ENCODE measurements at places on chromosomes 2 and 18.
A peak's percentile ranks its signal among the peaks of the same experiment; 100 is the strongest.

GRCh38 chr2:54084600-54084999 lies 30.8 kb upstream of the ACYP2 start:
- no peak for DNase-seq

DNA sequence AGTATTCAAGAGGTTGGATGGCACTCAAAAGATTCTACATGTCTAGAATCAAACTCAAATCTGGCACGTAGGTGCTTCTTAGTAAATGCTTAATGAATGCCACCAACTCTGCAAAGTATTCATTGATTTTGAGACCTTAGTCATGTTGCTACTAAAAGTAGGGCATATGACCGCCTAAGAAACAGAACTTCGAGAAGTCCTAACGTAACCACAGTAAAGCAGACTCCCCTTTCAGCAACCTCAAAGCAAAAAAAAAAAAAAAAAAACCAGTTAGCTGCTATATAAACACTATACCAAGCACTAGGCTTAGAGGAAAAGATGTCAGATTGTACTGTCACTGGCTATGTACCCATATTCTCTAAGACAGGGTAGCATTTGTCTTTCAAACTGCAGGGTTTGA lies 33.9 kb downstream of the PTCD3 start:
- DNase-seq, result no peak

- no peak for DNase-seq
These were observed 389.6 kb downstream of the TGIF1 start for GRCh38 chr18:3839581-3839981.

DNA sequence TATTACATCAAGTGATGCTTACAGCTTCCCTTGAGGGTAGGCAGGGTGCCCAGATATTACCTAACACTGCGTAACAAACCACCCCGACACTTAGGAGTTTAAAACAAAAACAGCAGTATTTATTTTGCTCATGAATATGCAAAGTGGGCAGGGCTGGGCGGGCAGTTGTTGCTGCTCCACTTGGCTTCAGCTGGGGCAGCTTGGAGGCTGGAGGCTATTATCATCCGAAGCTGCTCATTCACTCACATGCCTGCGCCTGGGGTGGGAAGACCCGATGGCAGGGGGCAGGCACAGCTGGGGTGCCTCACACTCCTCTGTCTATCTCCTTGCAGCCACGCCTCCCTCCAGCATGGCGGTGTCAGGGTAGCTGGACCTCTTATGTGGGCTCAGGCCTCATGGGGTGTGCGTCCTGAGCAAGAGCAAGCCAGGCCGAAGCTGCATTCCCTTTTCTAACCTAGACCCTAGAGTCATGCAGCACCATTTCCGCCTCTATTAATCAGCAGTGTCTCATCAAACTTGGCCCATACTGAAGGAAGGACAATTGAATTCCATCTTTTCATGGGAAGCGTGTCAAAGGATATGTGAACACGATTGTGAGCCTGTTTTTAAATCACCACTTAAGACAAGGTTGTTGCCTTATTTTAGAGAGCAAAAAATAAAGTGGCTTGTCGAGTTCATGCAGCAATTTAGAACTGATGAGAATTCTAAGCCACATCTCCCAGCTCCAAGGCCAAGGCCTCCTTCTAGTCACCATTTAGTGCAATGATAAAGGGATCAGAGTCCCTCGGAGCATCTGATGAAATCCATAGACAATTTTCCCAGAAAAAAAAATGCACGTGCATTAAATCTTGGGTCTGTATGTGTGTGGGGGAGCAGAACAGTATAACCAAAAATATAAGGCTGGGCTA lies 54.9 kb downstream of the SDC1 start:
- DNase-seq, result no peak

DNA sequence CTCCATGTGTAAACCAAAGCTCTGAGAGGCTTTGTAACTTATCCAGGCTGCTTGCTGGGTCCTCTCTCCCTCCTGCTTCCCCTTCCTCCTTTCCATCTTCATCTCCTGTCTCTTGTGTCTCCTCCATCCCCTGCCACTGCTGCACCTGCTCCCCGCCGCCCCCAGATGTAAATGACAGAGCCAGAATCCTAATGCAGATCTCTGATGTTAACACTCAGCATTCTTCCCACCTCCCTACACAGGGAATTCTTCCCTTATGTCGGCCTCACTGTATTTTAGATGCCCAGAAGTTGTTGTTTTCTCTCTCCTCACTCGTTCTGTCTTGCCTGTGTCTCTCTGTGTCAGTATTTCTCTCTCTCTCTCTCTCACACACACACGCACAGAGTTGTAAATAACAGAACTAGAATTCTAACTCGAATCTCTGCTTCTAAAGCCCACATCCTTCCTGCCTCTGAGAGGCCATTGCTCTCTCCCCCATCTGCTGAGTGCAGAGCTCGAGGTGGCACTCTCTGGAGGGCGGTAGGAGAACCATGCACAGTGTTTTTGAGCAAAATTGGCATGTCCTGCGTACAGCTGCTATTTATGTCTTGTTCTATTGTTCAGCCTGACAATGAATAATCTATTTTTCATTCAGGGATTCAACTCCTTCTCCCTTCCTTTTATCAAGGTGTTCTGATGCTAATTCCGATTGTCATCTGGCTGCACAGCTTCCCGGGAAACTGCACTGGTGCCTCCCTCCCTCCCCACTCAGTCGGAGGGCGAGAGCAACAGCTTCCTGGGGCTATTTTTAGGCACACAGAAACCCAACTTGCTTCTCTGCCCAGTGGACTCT lies 219.9 kb downstream of the SH3RF3 start:
- DNase-seq, result no peak

DNA sequence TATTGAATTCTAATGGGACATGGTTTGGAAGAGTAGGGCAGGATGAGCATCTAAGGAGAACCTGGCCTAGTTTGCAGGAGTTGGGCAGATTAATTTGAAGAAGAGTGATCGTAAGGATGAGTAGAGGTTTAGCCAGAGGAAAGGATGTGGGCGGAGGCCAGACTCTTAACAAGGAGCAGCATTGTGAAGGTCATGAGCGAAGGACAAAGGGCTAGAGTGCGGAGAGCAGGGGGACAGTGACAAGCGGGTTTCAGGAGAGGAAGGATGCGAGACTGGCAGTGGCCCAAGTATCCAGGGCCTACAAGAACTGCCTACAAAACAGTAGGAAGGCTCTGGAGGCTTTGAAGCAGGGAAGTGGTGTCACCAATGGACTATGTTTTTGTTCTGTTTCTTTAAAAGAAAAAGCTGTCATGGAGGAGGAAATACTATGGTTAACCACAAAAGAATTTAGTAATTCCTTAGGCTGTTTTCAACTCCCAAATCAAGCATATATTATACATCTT lies 20.1 kb downstream of the SLC66A3 start:
- no peak for DNase-seq

GRCh38 chr2:29054430-29054829 lies 19.9 kb downstream of the PCARE start:
- DNase-seq, result no peak

DNA sequence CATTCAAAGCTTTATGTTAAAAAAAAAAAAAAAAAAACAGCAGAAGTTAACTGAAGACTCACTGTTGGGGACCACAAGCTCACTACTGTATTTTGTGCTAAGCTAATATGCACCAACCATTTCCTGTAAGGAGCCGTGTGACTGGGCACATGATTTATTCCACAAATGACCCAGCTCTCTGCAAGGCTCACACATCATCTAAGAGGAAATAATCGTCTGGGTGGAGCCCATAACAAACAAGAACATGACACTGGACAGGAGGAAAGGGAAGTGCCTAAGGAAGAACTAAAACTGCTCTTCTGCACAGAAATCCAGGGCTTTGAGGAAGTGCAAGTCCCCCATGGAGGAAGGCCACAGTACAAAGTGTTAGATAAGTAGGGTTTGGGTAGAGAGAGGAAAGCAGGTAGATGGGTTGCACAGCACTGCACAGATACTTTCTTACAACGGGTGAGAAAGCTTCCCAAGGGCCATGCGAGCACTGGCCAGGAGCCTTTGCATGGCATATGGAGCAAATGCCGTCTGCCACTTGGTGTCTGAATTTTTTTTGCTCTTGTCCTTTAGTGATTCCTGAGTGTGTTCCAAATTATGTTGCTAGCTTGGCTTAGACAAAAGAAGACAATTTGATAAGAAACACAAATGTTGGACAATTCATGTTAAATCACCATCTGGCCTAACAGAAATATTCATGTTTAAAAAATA lies 24.4 kb downstream of the NFE2L2 start:
- peak; percentile 58 for DNase-seq

- DNase-seq, result peak; percentile 51
These were observed 447.5 kb upstream of the SLC14A2 start for GRCh38 chr18:45167631-45168280.

GRCh38 chr2:54956111-54956627 lies 94.1 kb downstream of the RTN4 start:
- DNase-seq, result no peak

- DNase-seq, result no peak
These were observed 223.2 kb upstream of the COPS8 start for GRCh38 chr2:236862526-236862925.

- no peak for DNase-seq
These were observed 51.6 kb downstream of the DPP4 start for GRCh38 chr2:162022290-162022945.

GRCh38 chr18:48320639-48320945 lies 88.6 kb downstream of the ZBTB7C start:
- DNase-seq, result no peak

DNA sequence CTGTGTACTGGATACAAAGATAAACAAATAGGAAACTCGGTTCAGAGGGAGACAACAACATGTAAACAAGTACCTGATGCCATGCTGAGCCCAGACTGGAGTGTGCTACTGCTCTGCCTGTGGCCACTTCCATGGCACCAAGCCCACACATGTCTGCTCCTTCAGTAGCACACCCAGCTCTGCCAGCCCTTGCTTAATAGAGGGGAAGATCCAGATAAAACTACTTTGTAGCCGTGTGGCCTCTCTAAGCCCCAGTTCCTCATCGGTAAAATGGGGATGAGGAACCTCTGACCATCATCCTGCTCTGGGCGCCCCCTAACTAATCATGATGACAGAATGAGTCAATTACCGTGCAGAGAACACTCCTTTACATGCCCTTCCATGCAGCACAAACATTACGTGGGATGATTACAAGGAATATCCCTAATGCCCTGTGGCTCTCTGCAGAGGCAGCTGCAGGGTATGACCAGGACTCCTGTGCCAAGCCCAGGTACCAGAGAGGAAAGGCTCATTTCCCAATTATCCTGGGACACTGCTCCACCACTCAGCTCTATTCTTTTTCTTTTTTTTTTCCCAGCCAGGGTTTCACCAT lies 34.9 kb downstream of the DNMT3A start:
- DNase-seq, result no peak

DNA sequence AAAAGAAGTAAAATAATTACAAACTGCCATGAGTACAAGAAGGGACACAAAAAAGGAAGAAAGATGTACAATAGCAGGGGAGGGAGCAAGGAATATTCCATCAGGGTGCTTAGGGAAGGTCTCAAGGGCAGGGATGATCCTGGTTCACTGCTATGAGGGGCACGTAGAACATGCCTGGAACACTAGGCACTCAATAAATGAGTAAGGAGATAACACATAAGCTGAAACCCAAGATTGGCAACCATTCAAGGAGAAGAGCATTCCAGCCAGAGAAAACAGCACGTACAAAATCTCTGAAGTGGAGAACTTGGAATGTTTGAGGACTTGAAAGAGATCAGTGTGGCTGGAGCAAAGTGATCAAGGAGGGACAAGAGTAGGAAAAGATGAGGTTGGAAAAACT lies 103.2 kb downstream of the FAM161A start:
- no peak for DNase-seq

- no peak for DNase-seq
These were observed 49.2 kb upstream of the OTOS start for GRCh38 chr2:240189686-240190085.

DNA sequence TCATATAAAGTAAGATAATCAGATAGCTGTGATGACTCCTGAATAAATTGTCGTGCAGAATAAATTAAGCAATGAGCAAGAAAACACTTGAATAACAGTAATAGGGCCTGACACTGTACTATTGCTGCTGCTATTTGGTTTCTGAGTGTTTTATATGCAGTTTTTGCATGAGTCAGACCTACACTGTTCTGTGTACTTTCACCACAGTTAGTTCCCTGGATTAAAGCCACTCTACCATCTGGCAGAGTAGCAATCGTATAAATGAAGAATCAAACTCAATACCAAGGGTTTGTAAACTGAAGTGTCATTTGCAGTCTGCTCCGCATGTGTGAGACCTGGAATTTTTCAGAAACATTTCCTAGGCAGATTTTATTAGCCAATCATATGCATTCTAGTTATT lies 398.6 kb upstream of the CDH7 start:
- no peak for DNase-seq

DNA sequence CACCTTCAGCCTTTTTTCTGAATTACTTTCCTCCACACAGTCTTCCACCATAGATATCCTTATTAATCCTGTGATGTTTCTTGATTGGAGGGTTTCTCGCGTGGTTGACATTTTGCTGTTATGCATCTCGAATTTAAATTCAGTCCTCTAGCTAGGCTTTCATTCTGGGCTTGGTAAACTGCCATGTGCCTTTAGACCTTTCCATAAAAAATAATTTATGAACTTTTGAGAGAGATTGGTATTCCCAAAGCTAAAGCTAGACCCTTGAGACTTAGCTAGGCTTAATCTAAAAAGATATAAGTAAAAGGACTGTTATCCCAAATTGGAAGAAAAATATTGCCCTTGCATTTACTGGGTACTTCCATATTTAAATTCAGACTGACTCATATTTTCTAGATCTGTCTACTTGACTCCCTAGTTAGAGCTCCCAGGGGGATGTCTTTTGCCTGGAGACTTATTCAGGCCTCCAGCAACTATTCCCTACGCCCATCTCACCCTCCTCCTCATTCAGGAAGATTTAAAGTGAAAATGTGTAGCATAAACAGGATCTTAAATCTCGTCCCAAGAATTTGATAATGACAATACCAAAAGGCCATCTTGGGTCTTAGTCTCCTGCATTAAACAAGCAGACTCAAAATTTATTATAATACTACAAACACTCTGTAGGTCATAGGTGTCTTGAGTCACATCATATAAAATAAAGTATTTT lies 60.3 kb downstream of the KIAA2012 start:
- no peak for DNase-seq

- no peak for DNase-seq
These were observed 11.6 kb upstream of the RBFA start for GRCh38 chr18:80022613-80023012.
